Activated CD4-positive, alpha-beta memory T cell treated with anti-CD3 and anti-CD28 coated beads for 36 hours (primary cell): ENCODE measurements at places on chromosomes 12 and 14.

- DNase-seq, result no peak
These were observed 166.9 kb downstream of the NELL2 start for GRCh38 chr12:44709166-44709565.

- no peak for DNase-seq
These were observed 213.7 kb downstream of the CCDC59 start for GRCh38 chr12:82144505-82144904.

DNA sequence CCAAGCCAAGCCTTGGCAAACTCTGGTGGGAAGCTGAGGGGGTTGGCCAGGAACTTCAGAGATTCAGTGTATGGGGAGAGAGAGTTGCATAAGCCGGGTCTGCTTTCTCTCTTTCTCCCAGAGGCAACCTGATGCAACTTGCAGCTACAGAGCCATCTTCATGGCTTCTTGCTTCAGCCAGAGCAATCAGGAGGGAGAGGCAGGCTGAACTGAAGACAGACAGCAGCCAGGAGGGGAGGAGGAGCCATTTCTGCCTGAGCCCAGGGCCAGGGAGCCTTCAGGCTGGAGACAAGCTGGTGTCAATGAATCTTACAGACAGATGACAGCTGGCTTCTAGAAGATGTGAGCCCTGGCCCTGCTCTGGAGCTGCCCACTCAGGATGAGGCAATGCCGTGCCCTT is 18.7 kb downstream of the NPC2 start:
- no peak for DNase-seq

- no peak for DNase-seq
These were observed 160.0 kb downstream of the FBXL14 start for GRCh38 chr12:1434296-1434955.

- no peak for DNase-seq
These were observed 3.7 kb downstream of the MYL6 start for GRCh38 chr12:56161690-56162351.

DNA sequence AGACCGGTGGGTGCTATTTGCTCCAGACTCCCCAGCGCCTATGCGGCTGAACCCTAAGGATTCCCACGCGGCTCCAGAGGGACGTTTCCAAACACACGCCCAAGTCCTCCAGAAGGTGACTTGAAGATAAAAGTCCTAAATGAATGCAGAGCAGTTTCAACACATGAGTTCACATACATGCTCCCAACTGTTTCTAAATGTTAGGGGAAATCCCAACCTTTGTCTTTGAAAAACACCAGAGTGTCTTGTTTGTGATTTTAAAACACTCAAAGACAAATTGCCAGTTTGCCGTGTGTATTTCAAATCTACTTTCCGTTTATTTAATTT is 252.9 kb upstream of the SFSWAP start:
- no peak for DNase-seq
